Pancreas (tissue), 10 donors: ENCODE measurements at places on chromosomes 4 and X. TPM values are rescaled to one million over a fixed set of nuclear protein-coding genes. Genes with fewer than 3 reads are reported as not detected.

KDR gene
- 3.9 TPM for total RNA-seq

FAM47A gene
- not detected for total RNA-seq

ADGRA3 gene
- total RNA-seq: 16.8 TPM

MCF2 gene
- 0.09 TPM for total RNA-seq

CDS1 gene
- 5.7 TPM for total RNA-seq

ERVMER34-1 gene
- total RNA-seq: 0.95 TPM

RAB40A gene
- total RNA-seq: 0.14 TPM

DMRTC1 gene
- 0.82 TPM for total RNA-seq

SSX2 gene
- total RNA-seq: not detected

SPANXD gene
- total RNA-seq: not detected

HMX1 gene
- total RNA-seq: not detected

HTN3 gene
- total RNA-seq: not detected

SPATA4 gene
- total RNA-seq: not detected

MANBA gene
- total RNA-seq: 9.1 TPM

IRS4 gene
- total RNA-seq: not detected

NOA1 gene
- total RNA-seq: 15.2 TPM

GAB3 gene
- 2.0 TPM for total RNA-seq

FAM149A gene
- 18.1 TPM for total RNA-seq

SSX3 gene
- total RNA-seq: not detected

CRMP1 gene
- total RNA-seq: 0.98 TPM

CXXC4 gene
- 1.6 TPM for total RNA-seq

RAB40AL gene
- total RNA-seq: 0.98 TPM

TIGD2 gene
- total RNA-seq: 2.9 TPM
